ENCODE measurements at places on chromosomes 11 and 22.

GRCh38 chr11:119578521-119579191 is 150.3 kb downstream of the NECTIN1 start:
- no peak for DNase-seq

DNA sequence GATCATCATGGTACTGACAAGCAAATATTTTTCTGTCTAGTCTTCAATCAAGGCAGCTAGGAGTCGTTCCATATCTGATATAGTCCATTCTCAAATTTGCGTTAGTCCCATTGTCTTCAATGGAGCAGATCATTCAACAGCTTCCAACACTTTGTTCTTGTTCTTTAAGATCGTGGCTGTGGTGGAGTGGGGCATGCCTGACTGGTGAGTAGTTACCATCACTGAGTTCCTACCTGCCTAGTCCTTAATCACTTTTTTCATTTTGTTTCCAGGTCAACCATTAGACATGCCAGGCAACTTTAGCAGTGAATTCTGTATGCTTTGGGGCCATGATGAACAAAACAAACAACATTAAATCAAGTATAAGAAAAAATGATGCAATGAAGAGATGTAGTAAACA is 693.1 kb upstream of the KIRREL3 start:
- no peak for DNase-seq

GRCh38 chr11:46353698-46354097 is 6.4 kb downstream of the DGKZ start:
- no peak for DNase-seq

GRCh38 chr11:119741369-119742262 is 12.6 kb upstream of the NECTIN1 start:
- DNase-seq, result peak; percentile 65

GRCh38 chr11:64103277-64103985 is 62.5 kb downstream of the MACROD1 start:
- DNase-seq, result no peak

All from left cardiac atrium (tissue), 4 donors.